ENCODE measurements at places on chromosomes 11 and 22.

GRCh38 chr11:117569911-117570310 lies 227.1 kb downstream of the DSCAML1 start:
- DNase-seq = no peak

DNA sequence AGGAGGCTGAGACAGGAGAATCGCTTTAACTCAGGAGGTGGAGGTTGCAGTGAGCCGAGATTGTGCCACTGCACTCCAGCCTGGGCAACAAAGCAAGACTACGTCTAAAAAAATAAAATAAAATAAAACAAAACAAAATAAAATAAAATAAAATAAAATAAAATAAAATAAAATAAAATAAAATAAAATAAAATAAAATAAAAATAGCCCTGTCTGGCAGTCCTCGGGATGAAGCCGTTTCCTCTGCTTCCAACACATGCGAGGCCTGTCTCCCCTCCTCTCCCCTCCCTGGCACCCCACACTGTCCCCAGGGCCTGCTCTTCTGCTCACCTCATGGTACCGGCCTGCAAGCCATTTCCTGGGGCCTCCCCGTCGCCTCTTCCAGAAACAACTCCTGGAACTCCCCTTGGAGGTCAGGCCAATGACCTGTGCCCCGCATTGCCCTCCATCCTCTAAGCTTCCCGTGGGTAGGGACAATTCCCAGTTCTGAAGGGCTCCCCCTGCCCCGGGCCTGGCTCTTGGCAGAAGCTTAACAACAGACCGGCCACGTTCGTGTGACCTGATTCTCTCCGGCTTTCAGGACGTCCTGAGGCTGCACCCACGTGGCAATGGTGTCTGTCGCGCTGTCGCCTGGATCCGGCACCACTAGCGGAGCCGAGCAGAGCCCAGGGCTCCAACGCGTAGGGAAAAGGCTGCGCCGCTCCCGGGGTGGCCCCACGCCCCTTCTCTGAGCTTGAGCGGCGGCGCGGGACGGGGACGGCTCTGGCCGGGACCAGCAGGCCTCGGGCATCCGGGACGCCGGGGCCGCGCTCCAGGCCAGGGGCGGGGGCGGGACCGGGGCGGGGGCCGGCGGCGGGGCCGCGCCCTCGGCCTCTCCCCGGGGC lies 456 bp upstream of the PARVB start:
- no peak for DNase-seq

- no peak for DNase-seq
Measured at GRCh38 chr11:100928426-100928825, 201.2 kb downstream of the PGR start.

DNA sequence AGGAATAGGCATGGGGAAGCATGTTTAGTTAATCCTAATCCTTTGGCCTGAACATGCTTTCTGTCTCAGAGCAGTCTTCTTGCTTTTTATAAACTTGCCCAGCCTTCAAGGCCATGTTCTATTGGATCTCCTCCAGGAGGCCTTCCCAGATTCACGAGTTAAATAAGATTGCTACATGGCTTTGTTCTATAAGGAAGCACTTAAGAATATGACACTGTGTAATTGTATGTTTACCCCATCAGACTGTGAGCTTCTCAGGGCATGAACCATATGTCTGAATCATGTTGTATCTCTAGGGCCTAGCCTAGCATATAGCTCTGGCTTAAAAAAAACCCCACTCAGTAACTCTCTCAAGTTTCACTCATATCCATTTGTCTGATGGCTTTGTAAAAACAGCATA lies 26.4 kb upstream of the UCP3 start:
- no peak for DNase-seq

- no peak for DNase-seq
Measured at GRCh38 chr22:44930016-44930710, 79.6 kb downstream of the PHF21B start.

All from MV-4-11 (cell line).